ENCODE measurements at places on chromosomes 5 and 9.

- no peak for DNase-seq
These were observed 15.6 kb downstream of the COL27A1 start for GRCh38 chr9:114170771-114171461.

GRCh38 chr5:1788828-1789227, 10.8 kb downstream of the MRPL36 start:
- DNase-seq, result no peak

DNA sequence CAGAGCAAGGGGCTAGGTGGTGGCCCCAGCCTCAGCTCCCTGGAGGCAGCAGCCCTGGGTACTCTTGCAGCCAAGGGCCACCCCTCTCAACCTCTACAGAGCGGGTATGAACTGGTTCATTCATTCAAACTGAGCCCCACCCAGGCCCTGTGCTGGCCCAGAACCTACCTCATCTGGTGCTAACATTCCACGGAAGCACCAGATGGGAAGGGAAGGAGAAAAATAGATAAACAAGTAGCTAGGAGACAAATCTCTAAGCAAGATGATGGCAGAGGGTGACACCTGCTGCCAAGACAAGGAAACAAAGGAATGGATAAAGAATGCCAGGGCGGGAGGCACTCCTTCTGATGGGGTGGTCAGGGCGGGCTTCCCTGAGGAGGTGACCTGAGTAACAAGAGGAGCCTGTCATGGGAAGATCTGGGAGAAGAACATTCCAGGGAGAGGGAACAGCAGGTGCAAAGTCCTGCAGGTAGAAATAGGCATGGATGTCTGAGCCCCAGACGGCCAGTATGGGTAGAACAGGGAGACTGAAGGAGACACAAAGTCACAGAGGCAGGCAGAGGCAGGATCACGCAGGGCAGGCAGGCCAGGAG, 6.1 kb downstream of the ST6GALNAC4 start:
- no peak for DNase-seq

DNA sequence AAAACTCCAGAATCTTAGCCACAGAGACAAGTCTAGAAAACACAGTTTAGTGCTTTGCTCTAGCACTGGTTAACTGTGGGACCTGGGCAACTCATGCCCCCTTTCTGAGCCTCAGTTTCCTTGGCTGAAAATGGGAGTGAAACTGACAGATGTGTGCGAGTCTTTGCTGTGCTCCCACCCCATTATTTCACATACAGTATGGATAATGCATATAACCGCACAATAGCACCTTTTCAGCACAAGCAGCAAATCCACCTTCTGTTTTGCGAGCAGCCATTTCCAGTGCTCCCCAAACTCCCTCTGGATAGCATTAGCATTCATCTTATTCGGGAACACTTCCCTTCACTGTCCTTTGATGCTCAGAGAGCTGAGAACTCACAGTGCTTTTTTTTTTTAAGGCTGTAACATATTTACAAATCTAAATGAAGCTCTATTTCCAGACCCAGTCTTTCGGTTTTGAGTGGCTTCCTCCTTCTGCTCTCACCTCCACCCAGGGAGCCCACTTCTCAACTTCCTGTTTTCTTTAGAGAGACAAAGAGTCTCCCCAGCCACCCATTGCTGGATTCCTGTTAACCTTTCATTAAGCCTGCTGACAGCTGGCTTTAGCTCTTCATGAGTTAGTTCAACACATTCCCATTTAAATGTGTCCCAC, 49.2 kb downstream of the TIMD4 start:
- peak; percentile 83 for DNase-seq

- no peak for DNase-seq
These were observed 39.4 kb upstream of the MAP1B start for GRCh38 chr5:72067682-72068470.

- no peak for DNase-seq
These were observed 44.5 kb downstream of the IPO11 start for GRCh38 chr5:62457071-62457470.

GRCh38 chr5:137496919-137497318, 2.2 kb downstream of the SPOCK1 start:
- no peak for DNase-seq

GRCh38 chr5:77644371-77645157, 6.1 kb upstream of the OTP start:
- DNase-seq, result no peak

DNA sequence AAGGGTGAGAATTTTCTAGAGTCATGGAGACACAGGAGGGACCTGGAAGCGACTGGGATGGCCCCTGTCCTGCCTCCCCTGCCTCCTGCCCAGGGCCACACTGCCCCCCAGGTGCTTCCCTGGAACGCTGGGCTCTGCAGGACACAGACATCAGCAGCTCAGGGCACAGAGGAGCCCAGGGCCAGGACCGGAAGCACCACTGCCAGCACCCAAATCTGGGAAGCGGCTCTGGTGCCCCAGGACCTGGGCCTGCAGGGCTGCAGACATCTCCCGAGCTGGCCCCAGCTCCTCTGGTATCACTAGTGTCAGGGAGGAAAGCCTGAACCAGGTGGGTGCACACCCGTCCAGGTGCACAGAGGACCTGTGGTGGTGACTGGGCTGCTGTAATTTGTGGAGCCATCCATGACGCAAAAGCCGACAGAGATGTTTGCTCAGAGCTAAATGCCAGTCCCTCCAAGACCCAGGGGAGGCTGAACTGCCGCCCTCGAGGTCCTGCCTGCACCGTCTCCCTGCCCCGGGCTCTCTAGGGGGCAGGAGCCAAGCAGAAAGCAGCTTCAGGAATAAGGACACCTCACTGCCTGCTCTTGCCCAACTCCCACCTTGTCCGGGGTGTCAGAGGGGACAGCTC, 46.0 kb upstream of the SIMC1 start:
- no peak for DNase-seq

GRCh38 chr9:129888293-129889121, 53.2 kb downstream of the USP20 start:
- DNase-seq, result no peak

DNA sequence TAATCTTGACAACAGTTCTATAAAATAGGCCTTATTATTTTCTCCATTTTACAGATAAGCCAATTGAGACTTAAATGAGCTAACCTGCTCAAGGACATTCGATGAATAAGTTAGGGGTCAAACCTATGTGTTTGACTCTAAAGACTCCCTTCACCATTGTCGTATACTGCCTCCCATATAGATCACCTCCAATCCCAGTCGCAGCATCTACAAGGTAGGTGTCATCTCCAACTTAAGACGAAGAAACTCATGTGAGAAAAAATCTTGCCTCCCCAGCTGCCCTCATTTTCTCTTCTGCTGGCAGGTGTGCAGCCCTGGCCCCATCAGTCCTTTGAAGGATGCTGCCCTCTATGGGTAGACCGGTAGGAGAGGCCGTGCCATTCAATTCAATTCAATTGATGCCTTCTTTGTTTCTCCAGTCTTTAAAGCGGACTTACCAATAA, 75.2 kb upstream of the SMARCA2 start:
- no peak for DNase-seq

DNA sequence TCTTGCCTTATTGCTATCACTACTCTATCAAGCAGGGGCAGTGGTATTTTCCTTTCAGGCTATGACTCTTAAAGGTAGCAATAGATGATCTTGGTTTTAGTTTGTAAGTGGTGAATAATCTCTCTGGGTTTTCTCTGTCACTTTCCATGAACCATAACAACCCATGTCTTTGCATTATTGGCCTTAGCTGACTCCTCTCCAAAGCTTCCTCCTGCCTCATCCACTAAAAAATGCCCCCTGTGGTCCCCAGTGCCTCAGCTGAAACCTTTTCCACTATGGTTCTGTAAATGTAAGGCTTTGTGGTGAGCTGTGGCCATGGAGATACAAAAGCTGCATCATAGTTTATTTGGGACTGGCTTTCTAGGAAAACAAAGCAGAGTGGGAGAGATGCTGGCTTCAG, 128.8 kb downstream of the GPBP1 start:
- DNase-seq, result no peak

GRCh38 chr5:111159845-111160244, 64.3 kb upstream of the CAMK4 start:
- no peak for DNase-seq

Measured in NCI-H1417 treated with DMSO at 0.1 percent for 48 hours (cell line).